ENCODE measurements at places on chromosomes 1 and 21.

- DNase-seq = no peak
Measured at GRCh38 chr1:217062586-217062985, 339.4 kb upstream of the ESRRG start.

- no peak for DNase-seq
Measured at GRCh38 chr1:161086457-161086856, 2.9 kb downstream of the NECTIN4 start.

DNA sequence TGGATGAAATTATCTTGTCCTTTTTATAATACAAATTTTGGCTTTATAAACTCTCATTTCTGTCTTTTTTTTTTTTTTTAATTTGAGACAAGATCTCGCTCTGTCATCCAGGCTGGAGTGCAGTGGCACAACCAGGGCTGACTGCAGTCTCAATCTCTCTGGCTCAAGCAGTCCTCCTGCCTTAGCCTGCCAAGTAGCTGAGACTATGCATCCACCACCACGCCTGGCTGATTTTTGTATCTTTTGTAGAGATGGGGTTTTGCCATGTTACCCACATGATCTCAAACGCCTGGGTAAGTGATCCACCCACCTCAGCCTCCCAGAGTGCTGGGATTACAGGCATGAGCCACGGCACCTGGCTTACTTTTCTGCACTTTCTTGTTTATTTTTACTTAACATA lies 7.5 kb downstream of the TOR1AIP1 start:
- DNase-seq = no peak

DNA sequence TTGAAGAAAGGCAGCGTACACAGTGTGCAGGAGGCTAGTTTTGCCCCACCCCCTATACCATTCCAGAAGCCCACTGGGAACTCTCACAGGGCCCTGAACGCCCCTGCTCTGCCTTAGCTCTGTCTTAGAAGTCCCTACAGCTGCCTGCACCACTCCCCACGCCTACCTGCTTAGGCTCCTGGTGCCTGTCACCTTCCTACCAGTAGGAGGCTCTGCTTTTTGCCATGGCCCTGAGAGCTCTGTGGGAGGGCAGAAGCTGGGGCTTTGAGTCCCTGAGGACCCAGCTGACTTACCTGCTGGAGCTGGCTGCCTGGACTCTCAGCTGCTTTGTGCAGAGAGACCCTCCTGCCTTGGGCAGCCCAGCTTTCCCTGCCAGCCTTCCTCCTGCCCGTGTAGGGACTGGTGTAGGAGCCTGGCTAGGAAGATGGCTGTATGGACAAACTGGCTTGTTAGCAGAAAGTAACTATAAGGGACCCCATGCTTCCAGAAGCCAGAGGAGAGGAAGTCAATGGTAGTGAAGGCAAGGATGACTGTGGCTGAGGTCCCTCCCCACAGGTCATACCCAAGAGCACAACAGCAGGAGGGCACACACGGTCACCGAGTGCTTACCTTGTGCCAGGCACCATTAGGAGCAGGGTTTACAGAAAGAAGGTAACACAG lies 9.8 kb upstream of the CELSR2 start:
- DNase-seq = no peak

- no peak for DNase-seq
Measured at GRCh38 chr1:32984455-32985171, 20.0 kb upstream of the RNF19B start.

DNA sequence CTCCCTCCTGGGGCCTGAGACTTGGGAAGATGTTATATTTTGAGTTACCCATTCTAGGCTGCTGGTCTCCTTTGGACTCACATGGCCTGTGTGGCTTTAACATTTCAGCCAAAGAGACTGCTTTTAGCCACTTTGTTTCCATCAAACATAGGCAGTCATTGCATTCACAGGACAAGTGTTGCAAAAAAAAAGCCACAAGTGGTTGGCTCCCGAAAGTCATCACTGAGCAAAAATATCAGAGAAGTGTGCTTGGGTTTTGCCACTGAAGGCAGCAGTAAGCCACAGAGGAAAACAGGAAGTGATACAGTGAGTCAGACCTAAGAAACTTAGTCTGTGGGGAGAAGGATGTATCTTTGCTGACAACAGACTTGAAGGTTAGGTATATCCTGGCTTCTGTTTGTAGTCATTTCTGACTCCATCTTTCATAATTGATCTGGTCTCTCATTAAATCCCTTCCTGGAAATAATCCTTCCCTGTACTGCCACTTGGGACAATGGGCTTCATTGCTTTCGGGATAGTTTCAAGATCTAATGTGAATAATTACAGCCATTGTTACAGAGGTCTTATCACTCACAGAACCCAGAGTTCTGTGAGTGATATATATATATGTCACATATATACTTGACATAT lies 80.9 kb downstream of the COLGALT2 start:
- DNase-seq = peak; percentile 59

DNA sequence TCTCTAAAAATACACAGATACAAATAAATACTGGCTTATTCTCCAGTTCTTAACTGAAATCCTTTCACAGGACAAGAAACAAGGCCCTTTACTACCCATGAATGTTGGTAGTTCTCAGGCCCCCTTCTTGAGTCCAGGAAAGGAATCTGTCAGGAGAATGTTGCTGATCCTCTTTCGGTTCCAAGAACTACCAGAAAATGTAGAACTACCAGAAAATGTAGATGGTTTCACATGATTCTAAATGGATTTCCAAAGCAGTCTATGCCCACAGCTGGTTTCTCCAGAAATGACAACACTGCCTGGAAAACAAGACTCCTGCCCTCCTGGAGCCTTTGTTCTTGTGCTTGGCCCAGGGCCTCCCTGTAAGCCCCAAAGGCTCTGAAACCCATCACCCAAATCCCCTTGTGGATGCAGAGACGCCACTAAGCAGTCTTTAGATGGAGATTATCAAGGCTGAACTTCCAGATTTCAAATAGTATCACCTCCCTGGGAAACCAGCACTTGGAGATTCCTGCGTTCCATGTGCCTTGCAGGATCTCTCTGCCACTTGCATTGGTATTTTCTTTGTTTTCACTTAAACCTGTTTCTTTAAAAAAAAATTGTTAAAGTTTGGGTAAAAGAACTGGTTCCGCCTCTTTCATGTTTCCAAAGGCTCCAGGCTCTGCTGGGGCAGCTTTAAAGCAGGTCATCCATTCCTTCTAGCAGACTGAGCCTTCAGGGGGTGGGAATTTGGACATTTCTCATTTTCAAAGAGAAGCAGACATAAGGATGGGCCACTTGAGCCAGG lies 53.4 kb downstream of the MAN1C1 start:
- no peak for DNase-seq

GRCh38 chr1:157658571-157658970 lies 42.0 kb downstream of the FCRL3 start:
- DNase-seq = no peak

GRCh38 chr1:27607239-27607804 lies 3.4 kb upstream of the AHDC1 start:
- DNase-seq = no peak

GRCh38 chr1:157734321-157734720 lies 33.8 kb upstream of the FCRL3 start:
- DNase-seq = no peak

GRCh38 chr1:25890239-25891034 lies 14.9 kb upstream of the PAQR7 start:
- DNase-seq = no peak

GRCh38 chr1:36160388-36160948 lies 4.5 kb downstream of the MAP7D1 start:
- DNase-seq = no peak

GRCh38 chr21:31752352-31752751 lies 20.4 kb upstream of the SCAF4 start:
- no peak for DNase-seq

DNA sequence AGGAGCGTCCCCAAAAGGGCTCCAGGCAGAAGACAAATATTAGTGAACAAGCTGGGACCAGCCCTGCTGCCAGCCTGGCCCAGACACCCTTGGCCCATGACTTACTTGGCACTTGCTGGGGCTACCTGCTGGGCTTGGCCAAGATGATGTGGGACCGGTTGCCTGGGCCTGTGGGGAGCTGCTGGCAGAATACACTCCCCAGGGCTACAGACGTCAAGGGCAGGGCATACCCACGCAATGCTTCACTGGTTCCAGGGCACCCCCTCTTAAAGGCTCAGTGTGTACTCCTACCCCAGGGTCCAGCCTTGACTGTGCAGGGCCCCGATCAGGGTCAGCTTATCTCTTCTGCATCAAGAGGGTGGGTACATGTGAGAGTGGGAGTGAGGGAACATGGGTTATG lies 106.5 kb upstream of the SLC2A1 start:
- no peak for DNase-seq

GRCh38 chr1:208115924-208116640 lies 128.1 kb downstream of the PLXNA2 start:
- DNase-seq = no peak

DNA sequence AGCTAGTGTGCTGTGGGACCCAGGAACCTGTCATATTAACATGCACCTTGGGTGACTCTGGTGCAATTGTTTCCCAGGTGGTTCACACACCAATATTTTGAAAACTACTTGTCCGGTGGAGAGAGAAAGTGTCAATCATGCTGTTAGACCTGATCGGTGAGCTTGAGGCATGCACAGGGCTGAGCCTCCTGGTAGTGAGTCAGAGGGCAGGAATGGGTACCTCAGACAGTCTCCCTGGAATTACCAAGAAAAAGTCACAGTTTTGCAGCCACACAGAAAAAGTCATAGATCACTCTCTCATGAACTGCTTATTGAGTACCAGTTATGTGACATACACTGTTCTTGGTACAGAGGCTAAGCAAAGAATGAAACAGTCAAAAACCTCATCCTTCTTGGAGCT lies 140.1 kb upstream of the NFIA start:
- DNase-seq = no peak

- DNase-seq = no peak
Measured at GRCh38 chr21:35134309-35134708, 85.2 kb upstream of the RUNX1 start.

DNA sequence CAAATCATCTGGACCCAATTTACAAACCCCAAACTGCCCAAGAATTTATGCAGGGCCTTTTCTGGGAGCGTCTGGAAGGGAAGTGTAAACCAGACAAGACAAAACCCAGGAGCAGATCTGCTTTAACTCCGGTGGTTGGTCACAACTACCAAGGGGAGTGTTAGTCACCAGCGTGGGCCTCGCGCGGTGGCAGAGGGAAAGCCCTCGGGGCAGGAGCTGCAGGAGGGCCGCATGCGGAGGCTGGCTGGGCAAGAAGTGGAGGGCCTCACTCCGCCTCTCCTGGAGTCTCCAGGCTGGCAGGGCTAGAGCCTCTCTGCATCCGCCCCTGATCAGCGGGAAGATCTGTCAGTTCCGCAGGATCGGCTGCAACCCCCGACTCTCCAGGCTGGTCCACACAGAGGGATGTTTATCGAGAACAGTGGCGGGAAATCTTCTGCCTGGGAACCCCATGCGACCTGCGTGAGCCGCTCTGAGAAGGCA lies 2.0 kb downstream of the COL24A1 start:
- peak; percentile 86 for DNase-seq

DNA sequence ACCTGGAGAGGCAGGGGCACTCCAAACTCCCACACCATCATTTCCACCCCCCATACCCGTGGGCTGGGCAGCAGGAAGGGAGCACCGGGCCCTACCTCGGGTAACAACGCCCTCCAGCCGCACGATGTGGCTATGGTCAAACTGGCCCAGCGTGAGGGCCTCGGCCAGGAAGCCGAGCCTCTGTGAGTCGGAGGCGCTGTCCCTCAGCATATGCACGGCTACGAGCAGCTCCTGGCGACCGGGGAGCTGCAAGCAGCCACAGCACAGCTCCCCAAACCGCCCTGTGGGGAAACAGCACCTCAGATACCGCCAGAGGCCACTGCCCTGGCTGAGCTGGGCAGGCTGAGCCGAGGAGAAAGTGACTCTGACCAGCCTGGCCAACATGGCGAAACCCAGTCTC lies 29.2 kb downstream of the CDCA8 start:
- DNase-seq = no peak

- DNase-seq = no peak
Measured at GRCh38 chr1:3762151-3762872, 10.1 kb downstream of the CCDC27 start.

GRCh38 chr1:98027103-98027705 lies 106.4 kb upstream of the DPYD start:
- DNase-seq = no peak

DNA sequence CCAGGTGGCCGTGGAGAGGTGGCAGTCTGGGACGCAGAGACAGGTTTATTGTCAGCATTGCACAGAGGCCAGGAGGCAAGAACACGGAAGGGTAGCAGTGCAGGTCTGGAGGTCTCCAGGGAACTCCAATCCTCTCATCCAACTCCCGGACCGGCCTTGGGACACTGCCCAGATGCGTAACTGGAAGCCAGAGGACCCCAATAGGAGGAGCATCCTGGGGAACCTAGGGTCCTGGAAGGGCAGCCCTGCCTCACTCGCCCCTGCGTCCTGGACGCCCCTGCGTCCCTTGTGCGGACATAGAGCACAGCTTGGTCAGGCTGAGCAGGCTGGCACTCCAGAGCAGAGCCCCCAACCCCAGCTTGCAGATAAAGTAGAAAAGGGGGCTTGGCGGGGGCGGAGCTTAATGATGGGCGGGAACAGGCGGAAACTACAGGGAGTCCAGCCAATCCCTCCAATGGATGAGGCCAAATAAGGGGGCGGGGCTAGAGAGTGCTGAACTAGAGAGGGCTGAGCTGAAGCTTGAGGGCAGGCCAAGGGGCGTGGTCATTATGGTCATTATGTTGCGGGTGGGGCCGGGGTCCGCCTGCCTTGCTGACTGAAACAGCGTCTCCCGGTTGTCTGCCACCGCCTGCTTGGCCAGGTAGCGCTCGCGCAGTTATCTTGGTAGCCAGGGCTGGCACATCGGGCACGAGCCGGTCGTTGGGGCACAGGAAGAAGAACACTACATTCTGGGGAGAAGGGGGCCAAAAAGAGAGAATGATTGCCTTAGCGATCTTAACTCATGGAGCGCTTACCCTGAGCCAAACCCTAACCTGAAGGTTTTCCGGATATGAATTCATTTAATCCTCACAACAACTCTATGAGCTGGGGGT lies 3.7 kb upstream of the ARHGEF19 start:
- peak; percentile 55 for DNase-seq

DNA sequence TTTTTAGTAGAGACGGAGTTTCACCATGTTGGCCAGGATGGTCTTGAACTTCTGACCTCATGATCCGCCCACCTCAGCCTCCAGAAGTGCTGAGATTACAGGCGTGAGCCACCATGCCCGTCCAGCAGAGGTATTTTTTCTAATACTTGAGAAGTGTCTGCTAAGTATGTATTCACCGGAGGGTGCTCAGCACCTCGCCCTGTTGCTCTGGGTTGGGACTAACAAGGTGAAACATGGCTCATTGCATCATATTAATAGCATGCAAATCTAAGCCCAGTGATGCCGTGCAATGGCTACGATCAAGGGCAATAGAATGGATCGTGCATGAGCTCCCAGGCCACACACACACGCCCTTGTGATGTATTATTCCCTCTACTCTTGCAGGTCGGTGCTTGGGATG lies 68.7 kb downstream of the PDE9A start:
- no peak for DNase-seq

GRCh38 chr1:11341901-11342552 lies 69.0 kb downstream of the UBIAD1 start:
- no peak for DNase-seq
